Effector memory CD8-positive, alpha-beta T cell (primary cell): ENCODE measurements at places on chromosomes 16 and 17.

GRCh38 chr16:72902206-72902605 is 145.7 kb downstream of the ZFHX3 start:
- H3K4me3 ChIP-seq, result no peak overlapping the region
- no peak for DNase-seq
- H3K36me3 ChIP-seq, result no peaks in the 10 kb centered on the region
- no peaks in the 10 kb centered on the region for H3K4me1 ChIP-seq

- DNase-seq, result no peak
- no peaks in the 10 kb centered on the region for H3K27me3 ChIP-seq
- peaks cover 4% of the 10 kb centered on the region for H3K4me1 ChIP-seq
- H3K27ac ChIP-seq, result peak overlapping the region; percentile 88
- H3K36me3 ChIP-seq, result peaks cover 12% of the 10 kb centered on the region
- peak overlapping the region; percentile 96 for H3K4me3 ChIP-seq
Measured at GRCh38 chr16:370979-371514, 709 bp upstream of the MRPL28 start.

GRCh38 chr16:77213542-77214106 is 14.4 kb downstream of the SYCE1L start:
- H3K4me3 ChIP-seq, result peak overlapping the region; percentile 88
- H3K36me3 ChIP-seq, result peaks cover 8% of the 10 kb centered on the region
- H3K27ac ChIP-seq, result peak overlapping the region; percentile 78
- H3K4me1 ChIP-seq, result peaks cover 10% of the 10 kb centered on the region
- DNase-seq, result no peak

- peaks cover 43% of the 10 kb centered on the region for H3K36me3 ChIP-seq
- peaks cover 31% of the 10 kb centered on the region for H3K4me1 ChIP-seq
- peak overlapping the region; percentile 80 for H3K27ac ChIP-seq
Measured at GRCh38 chr16:66605979-66606751, 1.7 kb downstream of the CMTM3 start.

GRCh38 chr16:68350813-68351350 is 40.1 kb downstream of the PRMT7 start:
- H3K4me1 ChIP-seq, result peaks cover 22% of the 10 kb centered on the region
- DNase-seq, result no peak
- H3K27me3 ChIP-seq, result no peaks in the 10 kb centered on the region
- H3K27ac ChIP-seq, result no peak overlapping the region

GRCh38 chr16:66713076-66713475 is 16.5 kb upstream of the CMTM4 start:
- no peak overlapping the region for H3K4me3 ChIP-seq
- H3K36me3 ChIP-seq, result no peaks in the 10 kb centered on the region
- DNase-seq, result no peak
- no peaks in the 10 kb centered on the region for H3K4me1 ChIP-seq

GRCh38 chr17:64200080-64201032 is 62.7 kb downstream of the TEX2 start:
- peaks cover 5% of the 10 kb centered on the region for H3K4me1 ChIP-seq
- no peaks in the 10 kb centered on the region for H3K27me3 ChIP-seq
- DNase-seq, result no peak
- H3K4me3 ChIP-seq, result no peak overlapping the region

GRCh38 chr17:2090804-2091534 is 36.1 kb downstream of the HIC1 start:
- peaks cover 44% of the 10 kb centered on the region for H3K4me1 ChIP-seq
- DNase-seq, result no peak

- H3K4me1 ChIP-seq, result peaks cover 19% of the 10 kb centered on the region
- H3K27ac ChIP-seq, result no peak overlapping the region
- peak; percentile 90 for DNase-seq
- no peak overlapping the region for H3K4me3 ChIP-seq
- H3K27me3 ChIP-seq, result no peaks in the 10 kb centered on the region
Measured at GRCh38 chr17:8151120-8151640, 1.0 kb downstream of the PER1 start.

GRCh38 chr17:41010441-41010840 is 1.5 kb upstream of the KRTAP3-1 start:
- no peaks in the 10 kb centered on the region for H3K4me1 ChIP-seq
- DNase-seq, result no peak
- H3K27me3 ChIP-seq, result peaks cover 15% of the 10 kb centered on the region
- H3K36me3 ChIP-seq, result no peaks in the 10 kb centered on the region
- no peak overlapping the region for H3K4me3 ChIP-seq

DNA sequence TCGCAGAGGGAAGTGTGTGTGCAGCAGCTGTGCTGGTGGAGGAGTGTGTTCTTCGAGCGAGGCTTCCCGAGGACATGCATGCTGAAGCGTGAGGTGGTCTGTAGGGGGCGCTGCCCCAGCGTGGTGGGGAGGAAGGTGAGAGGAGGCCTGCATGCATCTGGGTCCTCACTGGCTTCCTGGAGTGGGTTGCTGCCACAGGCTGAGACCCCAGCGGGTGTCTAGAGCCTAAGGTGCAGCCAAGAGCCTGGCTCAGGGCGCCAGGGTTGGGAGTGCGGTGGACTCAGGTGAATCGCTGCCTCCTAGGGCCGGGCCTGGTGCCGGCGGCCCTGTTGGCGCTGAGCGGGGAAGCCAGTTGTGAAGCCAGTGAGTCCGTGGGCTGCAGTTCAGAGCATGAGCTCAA is 7.5 kb upstream of the HSD3B7 start:
- H3K36me3 ChIP-seq, result peaks cover 44% of the 10 kb centered on the region
- peak overlapping the region; percentile 76 for H3K27ac ChIP-seq
- H3K4me1 ChIP-seq, result peaks cover 10% of the 10 kb centered on the region
- H3K27me3 ChIP-seq, result no peaks in the 10 kb centered on the region
- DNase-seq, result no peak
- H3K4me3 ChIP-seq, result no peak overlapping the region

DNA sequence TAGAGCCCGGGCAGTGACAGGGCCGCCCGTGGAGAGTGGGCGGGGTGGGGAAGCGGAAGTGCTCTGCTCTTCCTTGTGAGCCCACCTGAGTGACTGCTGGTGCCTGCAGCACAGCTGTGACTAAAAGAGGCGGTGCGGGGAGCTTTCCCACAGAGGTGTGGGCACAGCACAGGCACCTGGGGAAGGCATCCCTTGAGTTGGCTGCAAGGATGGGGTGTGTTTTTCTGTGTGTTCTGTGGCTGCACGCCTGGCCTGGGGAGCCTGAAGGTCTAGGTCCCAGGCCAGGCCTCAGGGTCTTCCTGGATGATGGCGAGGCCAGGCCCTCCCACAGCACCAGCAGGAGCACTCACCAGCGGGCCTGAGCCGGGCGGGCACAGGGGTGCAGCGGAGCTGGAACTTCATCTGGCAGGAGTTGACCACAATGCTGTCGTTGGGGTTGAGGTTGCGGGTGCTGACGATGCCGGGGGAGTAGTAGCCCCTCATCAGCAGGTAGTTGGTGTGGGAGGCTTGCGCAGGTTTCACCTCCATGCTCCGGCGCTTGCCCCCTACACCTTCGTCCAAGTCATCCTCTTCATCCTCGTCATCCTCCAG is 67.1 kb downstream of the IL21R start:
- no peak overlapping the region for H3K4me3 ChIP-seq
- H3K4me1 ChIP-seq, result peaks cover 24% of the 10 kb centered on the region
- H3K27me3 ChIP-seq, result no peaks in the 10 kb centered on the region
- peaks cover 58% of the 10 kb centered on the region for H3K36me3 ChIP-seq
- no peak for DNase-seq

GRCh38 chr17:61463316-61464129 is 11.3 kb downstream of the TBX4 start:
- peaks cover 2% of the 10 kb centered on the region for H3K36me3 ChIP-seq
- H3K27ac ChIP-seq, result no peak overlapping the region
- peaks cover 71% of the 10 kb centered on the region for H3K27me3 ChIP-seq
- DNase-seq, result no peak
- H3K4me1 ChIP-seq, result peaks cover 4% of the 10 kb centered on the region
- no peak overlapping the region for H3K4me3 ChIP-seq

DNA sequence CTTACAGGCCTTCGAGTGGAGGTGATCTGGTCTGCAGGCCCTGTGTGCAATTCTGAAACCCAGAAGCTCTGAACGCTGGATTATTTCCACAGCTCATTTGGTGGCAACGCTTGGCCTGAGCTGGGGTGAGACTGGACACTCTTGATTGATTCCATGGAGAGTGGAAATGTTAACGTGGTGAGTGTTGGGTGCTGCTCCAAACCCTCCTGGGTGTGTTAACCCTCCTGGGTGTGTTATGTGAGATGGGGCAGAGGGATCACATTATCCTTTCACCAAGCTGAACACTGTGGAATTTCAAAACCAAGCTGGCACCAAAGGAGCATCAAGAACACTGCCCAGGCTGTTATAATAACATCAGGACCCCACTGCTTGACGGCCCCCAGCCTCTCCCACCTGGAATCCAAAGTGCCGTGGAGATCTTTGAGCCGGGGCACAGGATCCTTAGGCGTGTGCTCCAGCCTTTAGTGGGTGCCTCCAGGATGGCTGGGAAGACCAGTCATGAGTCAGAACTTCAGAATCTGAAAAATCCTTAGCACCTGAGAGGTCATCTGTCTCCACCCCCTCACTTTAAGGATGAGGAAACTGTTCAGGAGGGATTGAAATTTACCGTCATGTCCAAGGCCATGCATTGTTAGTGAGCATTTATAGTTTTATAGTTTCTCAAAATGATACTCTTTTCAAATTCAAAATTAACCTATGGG is 75.0 kb downstream of the RPTOR start:
- peaks cover 22% of the 10 kb centered on the region for H3K4me1 ChIP-seq
- no peaks in the 10 kb centered on the region for H3K27me3 ChIP-seq
- no peak overlapping the region for H3K4me3 ChIP-seq
- peak overlapping the region; percentile 62 for H3K27ac ChIP-seq
- H3K36me3 ChIP-seq, result peaks cover 3% of the 10 kb centered on the region

DNA sequence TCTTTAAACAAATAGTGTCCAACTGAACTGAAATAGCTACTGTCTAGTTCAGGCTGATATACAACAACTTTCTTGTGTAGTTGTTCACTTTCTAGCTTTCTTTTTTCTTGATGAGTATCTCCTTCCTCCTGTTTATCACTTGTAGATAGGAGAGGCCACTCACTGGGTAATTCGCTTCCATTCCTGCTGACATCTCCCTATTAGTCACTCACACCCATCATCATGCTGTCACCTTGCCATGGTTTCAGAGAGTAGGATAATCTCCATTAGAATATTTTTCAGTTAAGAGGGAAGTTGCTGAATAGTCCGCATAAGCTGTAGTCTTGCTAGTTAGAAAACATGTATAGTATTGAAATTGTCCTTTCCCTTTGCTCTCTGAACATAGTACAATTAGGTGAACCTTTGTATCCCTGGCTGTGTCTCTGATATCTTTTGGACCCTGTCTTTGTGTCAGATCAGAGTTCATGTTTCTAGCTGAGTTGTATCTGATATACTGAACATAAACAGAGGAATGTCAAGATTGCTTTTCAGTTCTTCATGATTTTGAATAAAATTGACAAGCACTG is 64.4 kb upstream of the RASL10B start:
- peaks cover 40% of the 10 kb centered on the region for H3K36me3 ChIP-seq
- no peaks in the 10 kb centered on the region for H3K27me3 ChIP-seq
- peaks cover 18% of the 10 kb centered on the region for H3K4me1 ChIP-seq

DNA sequence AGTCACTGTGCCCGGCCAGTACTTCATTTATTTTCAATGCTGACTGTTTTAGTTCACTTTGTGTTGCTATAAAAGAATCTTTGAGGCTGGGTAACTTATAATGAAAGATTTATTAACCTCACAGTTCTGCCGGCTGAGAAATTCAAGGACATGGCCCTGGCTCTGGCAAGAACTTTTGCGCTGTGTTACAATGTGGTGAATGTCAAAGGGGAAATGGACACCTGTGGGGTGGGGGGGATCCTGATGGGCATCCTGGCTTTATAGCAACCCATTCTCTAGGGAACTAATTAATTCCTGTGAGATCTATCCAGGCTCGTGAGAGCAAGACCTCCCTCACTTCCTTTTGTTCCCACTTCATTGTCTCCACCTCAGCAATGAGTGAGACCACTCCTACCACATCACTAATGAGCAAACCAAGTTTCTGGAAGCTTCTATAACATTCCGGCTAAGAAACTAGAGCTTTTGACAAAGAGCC is 17.1 kb upstream of the CDH3 start:
- no peak overlapping the region for H3K4me3 ChIP-seq
- H3K27me3 ChIP-seq, result peaks cover 33% of the 10 kb centered on the region
- H3K36me3 ChIP-seq, result no peaks in the 10 kb centered on the region
- DNase-seq, result no peak

DNA sequence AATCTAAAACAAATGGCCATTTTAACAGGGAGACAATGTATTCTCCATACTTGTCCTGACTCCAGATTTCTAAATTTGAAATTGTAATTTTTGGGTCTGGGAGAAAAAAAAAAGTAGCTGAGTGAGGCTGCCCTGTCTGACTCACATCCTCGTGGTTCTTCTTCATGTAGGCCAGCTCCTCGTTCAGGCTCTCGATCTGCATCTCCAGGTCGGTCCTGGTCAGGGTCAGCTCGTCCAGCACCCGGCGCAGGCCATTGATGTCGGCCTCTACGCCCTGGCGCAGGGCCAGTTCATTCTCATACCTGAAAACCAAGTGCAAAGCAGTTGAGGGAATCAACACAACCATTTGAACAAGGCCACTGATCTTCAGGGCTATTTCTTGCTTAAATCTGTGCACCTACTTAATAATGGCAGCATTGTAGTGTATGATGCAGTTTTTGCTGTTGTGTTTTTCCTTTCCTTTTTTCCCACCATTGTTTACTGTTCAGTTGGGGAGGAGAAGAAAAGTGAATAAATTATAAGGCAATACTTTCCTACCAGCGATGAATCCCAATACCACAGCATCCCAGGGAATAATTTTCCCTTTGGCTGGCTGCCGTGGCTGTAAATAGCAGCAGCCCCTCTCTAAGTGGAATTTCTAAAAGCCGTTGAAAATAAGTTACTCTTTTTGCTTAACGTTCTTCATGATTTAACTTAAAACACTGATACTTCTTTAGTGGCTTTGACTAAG is 2.2 kb downstream of the KRT12 start:
- no peak for DNase-seq
- H3K4me3 ChIP-seq, result no peak overlapping the region
- peaks cover 2% of the 10 kb centered on the region for H3K4me1 ChIP-seq

- no peaks in the 10 kb centered on the region for H3K27me3 ChIP-seq
- H3K27ac ChIP-seq, result no peak overlapping the region
- no peaks in the 10 kb centered on the region for H3K36me3 ChIP-seq
- H3K4me3 ChIP-seq, result no peak overlapping the region
Measured at GRCh38 chr16:9780831-9781230, 401.4 kb downstream of the GRIN2A start.

DNA sequence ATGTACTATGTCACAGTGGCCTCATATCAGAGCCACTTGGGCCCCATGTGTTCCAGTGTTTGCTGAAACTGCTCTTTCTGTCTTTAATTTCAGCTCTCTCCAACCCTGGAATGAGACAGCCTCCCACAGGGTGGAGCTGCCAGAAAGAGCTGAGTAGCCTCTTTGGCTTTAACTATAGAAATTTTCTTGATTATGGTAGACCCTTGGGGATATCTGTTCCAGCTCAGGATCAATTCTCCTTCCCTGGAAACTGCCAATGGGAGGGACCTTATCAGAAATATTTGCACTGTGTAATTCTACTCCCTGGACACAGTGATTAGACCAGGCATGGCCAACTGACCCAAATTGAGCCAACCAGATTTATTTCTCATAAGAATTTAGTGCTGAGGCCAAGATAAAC is 39.0 kb upstream of the KDM8 start:
- H3K4me1 ChIP-seq, result peaks cover 8% of the 10 kb centered on the region
- no peak overlapping the region for H3K4me3 ChIP-seq
- DNase-seq, result no peak
